ENCODE measurements at places on chromosomes 2 and 18.

DNA sequence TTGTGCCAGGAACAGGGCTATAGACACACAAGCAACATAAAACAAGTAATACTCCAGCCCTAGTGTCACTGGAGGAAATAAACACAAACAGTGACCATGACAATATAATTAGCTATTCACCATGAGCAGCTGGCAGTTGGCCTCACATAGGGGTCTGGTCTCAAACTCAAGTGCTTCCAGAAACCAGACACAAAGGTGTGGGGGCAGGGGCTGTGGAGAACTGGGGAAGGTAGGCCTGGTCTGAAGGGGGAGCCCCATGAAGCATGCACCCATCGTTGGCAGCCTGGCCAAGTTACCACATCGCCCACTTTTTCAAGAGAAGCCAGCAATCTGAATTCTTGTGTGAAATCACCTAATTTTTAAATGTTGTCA is 49.5 kb upstream of the SP3 start:
- DNase-seq, result no peak

DNA sequence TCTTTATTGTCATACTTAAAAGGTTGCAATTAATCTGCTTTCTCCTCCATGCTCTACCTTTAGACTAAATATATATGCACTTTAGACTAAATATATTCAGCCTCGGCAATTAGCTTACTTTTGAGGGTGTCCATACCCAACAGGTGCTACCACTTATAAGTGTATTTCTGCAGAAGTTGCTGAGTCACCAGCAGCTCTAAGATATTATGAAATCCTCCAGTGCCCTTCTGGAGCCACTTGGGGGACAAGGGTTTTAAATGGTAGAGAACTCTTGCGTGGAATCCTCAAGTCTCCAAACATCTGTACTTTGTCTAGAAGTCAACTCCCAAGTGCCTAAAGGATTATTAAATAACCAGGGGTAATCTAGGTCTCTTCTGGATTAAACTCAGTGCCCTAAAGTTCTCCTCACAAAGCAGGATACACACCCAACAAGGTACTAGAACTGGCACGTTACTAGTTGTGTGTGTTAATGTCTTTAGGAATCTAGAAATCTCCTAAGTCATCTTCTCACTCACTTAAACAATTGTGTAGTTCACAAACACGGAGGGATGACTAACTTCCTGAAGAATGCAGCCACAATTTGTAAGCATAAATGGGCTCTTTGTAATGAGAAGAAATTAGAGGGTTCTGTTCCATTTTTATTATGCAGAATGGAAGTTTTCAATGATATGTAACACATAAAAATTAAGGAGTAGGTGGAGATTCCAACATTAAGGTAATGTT is 159.7 kb downstream of the CD226 start:
- no peak for DNase-seq

DNA sequence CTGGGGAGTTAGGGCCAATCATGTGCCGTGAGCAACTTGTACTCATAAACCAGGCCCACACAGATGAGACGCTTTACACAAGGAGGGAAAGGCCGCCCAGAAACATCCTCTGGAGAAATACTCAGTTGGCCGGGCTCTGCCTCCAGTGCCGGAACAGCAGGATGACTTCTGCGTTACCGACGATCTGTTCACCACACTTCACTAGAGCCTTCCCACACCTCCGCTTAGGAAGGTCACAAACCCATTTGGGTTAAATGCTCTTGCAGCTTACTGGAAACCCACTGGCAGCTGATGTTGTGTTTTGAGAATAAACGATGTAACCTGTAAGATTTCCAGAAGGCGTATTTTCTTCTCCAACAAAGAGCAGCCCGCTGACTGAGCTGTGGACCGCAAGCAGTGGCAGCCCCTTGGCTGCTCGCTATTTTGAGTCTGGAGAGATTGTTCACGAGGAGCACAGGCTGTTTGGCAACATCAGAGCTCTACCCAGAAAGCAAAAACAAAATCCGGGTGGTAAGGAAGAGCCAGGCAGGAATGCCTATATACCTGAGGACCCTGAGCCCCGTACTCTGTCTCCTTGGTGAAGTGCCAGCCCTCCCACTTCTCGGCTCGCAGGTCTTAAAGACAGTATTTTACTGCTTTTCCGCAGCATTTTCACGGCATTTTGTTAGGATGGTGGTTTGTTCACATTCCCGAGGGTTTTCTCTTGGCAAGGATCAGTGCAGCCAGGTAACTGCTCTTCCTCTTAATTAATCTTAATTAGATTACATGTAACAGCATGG is 44.0 kb downstream of the COLEC12 start:
- no peak for DNase-seq

DNA sequence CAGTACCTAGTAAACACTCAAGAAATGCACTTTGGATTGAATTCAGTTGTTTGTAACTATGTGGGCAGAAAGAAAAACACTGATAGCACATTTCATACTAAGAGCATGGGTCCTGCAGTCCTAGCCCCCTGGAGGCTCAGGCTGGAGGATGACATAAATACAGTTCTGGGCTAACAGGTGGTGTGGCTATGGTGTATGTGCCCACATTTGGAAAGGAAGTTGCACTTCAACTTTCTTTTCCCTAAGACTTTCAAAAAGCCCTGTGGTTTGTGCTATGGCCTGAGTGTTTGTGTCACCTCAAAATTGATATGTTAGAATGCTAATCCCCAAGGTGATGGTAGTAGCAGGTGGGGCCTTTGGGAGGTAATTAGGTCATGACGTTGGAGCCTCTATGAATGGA is 218.2 kb downstream of the CDCA7 start:
- no peak for DNase-seq

DNA sequence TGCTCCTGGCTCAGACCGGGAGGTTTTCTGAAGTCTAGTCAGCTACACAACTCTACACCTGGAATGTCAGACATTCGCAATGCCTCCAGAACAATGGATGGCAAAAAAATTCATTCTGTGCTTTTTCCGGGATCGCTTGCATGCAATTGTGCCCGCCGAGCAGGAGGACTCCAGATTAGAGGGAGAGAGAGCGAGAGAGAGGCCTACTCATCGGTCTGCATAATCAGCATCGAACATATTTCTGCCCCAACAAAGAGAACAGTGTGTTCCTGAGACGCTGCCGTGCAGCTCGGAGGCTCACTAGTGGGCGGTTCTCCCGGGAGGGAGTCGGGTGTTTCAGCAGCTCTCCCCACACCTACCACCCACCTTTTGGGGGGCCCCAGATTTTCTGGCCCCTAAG is 117.1 kb downstream of the KLHL29 start:
- no peak for DNase-seq

All from GM12891 (cell line).